ENCODE measurements at places on chromosomes 4 and X. TPM values are rescaled to one million over a fixed set of nuclear protein-coding genes. Genes with fewer than 3 reads are reported as not detected.

GRCh38 chrX:53249408-53250042 lies 24.5 kb upstream of the KDM5C start:
- no peak for DNase-seq

The FAM13A gene
- 22.2 TPM for total RNA-seq

The BMX gene
- not detected for total RNA-seq

The KIAA1210 gene
- total RNA-seq, result not detected

The HPSE gene
- 4.8 TPM for total RNA-seq

All from NCI-H460 (cell line).